Thoracic aorta (tissue), 2 donors: ENCODE measurements at places on chromosomes 16 and 17. TPM values are rescaled to one million over a fixed set of nuclear protein-coding genes. Genes with fewer than 3 reads are reported as not detected.

DNA sequence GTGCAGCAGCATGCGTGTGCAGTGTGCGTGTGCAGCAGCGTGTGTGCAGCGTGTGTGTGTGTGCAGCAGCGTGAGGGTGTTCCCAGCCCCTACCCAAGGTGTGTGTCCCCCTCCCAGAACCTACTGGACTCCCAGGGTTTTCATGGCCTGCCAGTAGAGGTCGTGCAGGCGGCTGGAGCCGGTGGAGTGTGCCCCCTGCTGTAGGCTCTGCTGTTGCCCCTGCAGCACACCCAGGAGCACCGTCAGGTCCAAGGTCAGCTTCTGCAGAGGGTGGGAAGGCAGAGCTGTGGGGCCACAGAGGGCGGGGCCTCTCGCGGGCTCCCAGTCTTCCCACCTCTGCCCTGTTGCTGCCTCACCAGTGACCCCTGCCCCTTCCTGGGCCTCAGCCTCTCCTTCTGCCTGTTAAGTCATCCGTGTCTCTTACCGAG lies 14.9 kb downstream of the MYBBP1A start:
- no peak for DNase-seq

DNA sequence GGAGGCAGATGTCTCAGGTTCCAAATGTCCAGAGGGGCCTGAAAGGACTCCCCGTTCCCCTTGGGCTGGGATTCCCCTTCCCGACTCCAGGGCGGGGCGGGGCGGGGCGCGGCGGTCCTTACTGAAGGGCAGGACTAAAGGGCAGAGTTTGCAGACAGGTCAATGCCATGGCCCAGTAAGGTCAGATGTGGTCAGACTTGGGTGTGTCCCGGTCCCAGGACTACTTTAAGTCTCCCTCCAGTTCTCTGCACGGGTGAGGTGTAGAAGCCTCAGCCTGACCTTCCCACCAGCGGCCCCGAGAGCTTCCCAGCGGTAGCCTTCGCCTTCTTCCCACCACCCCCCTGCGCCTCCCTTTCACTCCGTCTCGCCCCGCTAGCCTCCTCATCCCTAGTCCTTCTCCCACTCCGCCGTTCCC lies 532 bp downstream of the KDM6B start:
- DNase-seq: no peak

DNA sequence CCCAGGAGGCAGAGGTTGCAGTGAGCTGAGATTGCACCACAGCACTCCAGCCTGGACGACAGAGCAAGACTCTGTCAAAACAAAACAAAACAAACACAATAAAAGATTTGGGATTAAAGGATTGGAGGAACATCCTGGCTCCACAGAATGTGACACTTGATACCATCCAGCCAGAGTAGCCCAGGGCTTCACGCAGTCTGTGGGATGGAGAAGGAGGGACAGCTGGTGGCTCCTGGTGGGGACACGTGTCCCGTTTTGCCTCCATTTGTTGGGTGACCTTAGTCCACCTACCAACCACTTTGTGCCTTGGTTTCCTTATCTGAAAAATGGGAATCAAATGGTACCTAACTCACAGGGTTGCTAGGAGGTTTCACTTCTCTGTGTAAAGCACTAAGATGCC lies 12.4 kb upstream of the CYB561 start:
- no peak for DNase-seq

DNA sequence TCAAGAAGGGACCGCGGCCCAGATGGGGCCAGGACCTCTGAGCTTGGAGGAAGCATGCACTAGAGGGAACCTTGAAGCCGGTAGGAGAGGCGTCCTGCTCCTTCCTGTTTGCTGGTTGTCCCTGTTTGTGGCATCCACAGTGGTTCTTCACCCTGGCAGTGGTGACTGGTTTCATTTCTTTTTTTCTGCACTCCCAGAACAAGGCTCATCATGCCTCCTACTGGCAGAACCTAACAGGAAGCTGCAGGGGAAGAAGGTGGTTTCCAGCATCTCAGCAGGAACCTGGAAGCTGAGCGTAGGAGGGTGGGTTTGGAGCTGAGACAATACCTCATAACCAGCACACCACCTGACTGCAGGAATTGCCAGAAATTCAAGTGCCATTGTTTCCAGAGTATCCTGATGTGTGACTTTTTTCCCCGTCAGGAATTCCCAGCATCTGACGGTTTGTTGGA lies 5.8 kb downstream of the TMEM231 start:
- no peak for DNase-seq

DNA sequence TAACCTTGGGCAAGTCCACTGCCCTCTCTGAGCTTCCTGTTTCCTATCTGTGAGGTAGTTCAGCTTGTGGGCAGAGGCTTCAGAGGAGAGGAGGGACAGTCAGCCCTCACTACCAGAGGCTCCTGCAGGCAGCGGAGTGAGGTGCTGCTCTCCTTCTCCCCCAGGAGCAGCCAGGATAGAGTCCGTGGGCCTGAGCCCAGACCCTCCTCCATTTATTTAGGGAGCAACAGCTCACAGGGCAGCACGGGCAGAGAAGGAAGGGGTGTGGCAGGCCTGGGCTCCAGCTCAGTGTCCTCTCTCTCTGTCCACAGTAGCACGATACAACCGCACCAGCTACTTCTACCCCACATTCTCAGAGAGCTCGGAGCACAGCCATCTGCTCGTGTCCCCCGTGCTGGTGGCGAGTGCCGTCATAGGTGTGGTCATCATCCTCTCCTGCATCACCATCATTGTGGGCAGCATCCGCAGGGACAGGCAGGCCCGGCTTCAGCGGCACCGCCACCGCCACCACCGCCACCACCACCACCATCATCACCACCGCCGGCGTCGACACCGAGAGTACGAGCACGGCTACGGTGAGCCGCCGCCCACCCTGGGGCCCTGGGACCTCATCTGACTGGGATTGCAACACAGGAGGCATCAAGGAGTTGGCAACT lies 42.3 kb downstream of the BEAN1 start:
- DNase-seq: no peak

DNA sequence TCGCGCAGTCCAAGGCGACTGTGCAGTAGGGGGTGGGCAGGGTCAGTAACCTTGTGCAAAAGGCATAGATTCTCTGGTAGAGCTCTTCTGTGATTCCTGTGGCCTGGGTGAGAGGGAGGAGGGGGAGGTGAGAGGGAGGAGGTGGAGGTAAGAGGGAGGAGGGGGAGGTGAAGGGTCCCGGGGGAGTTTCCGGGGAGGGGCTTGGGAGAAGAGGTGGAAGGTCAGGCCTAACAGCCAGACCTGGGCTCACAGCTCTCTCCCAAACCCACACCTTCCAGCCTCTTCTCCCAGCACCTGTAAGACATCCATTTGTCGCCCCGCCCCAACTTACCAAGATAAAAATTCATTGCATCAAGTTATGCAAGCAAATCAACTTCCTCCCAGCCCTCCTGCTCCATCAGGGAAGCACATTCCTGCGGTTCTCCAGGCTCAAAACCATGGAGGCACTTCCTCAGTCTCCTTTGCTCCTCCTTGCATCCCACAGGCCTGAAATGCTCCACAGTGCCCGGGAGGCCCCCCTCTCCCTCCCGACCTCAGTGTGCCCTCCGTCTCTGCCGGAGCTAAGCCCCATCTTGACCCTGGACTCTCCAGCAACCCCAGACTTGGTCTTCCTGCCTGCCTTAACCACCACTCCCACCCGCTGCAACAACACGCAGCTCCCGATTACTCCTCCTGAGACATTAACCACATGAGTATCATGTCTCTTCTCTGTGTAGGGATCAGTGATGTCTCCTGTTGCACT lies 30.5 kb downstream of the PIK3R6 start:
- no peak for DNase-seq

GRCh38 chr17:79742951-79743476 lies 12.3 kb downstream of the ENPP7 start:
- no peak for DNase-seq

DNA sequence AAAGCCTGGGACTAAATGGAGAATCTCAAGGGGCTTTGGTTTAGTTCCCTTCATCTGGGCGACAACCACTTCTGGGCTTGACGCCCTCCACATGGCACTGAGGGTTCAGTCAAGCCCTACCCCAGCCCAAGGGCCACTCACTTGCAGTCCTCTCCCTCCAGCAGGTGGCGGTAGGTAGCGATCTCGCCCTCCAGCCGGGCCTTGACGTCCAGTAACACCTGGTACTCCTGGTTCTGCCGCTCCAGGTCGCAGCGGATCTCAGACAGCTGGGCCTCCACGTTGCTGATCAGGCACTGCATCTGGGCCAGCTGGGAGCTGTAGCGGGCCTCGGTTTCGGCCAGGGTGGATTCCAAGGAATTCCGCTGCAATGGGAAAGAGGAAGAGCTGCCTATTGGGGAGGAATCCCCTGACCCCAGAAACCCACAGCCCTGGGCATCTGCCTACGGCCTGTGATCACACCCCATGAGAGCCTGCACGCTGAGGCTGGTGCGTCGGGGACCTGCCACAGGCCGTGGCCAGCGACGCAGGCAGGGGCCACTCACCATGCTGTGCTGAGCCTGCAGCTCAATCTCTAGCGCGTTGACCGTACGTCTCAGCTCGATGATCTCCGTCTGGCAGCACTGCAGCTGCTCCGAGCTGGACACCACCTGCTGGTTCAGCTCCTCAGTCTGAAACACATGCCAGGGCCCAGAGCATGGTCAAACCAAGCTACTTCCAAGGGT lies 2.7 kb downstream of the KRT36 start:
- DNase-seq: no peak

GRCh38 chr17:63495491-63495890 lies 18.6 kb downstream of the ACE start:
- DNase-seq: no peak

GRCh38 chr17:36506831-36507230 lies 20.4 kb downstream of the ZNHIT3 start:
- no peak for DNase-seq

DNA sequence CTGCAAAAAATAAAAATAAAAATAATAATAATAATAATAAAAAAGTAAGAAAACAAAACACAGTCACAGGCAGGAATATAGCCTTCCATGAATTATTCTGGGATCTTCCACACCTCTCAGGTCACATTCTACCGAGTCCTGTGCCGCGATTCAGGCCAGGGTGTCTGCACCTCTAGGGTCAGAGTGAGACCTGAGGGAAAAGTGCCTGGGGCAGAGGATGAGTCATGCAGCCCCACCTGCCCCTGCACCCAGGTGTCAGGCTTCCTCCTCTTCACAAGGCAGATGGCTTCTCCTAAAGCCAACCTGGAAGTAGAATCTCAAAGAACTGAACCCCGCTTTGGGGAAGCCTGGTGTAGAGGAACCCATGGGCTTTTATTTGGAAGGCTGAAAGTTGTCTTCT lies 283.7 kb downstream of the CPPED1 start:
- DNase-seq: no peak

DNA sequence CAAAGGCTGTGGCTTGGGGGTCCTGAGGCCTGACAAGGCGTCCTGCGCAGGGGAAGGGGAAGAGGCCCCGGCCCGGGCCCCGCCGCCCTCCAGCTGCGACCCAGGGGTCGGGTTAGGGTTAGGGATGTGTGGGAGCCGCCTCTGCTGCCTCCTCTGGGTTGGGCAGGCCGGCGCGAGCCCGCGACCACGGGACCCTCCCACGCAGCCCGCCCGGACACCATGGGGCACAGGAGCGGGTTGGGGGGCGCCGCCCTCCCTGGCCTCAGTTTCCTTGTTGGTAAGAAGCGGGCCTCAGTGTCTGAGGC lies 386 bp downstream of the CIAO3 start:
- no peak for DNase-seq

DNA sequence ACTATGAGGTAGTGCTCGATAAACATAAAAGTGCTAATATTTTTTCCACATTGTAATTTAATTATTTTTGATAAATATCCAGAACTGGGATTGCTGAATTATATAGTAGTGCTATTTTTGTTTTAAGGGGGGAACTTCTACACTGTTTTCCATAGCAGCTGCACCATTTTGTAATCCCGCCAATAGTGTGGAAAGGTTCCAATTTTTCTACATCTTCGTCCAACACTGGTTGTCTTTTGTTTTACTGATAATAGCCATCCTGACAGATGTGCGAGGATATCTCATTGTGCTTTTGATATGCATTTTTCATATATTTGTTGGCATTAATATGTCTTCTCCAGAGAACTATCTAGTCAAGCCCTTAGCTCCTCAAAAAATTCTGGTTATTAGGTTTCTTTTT lies 259.6 kb upstream of the KCNJ16 start:
- DNase-seq: no peak

DNA sequence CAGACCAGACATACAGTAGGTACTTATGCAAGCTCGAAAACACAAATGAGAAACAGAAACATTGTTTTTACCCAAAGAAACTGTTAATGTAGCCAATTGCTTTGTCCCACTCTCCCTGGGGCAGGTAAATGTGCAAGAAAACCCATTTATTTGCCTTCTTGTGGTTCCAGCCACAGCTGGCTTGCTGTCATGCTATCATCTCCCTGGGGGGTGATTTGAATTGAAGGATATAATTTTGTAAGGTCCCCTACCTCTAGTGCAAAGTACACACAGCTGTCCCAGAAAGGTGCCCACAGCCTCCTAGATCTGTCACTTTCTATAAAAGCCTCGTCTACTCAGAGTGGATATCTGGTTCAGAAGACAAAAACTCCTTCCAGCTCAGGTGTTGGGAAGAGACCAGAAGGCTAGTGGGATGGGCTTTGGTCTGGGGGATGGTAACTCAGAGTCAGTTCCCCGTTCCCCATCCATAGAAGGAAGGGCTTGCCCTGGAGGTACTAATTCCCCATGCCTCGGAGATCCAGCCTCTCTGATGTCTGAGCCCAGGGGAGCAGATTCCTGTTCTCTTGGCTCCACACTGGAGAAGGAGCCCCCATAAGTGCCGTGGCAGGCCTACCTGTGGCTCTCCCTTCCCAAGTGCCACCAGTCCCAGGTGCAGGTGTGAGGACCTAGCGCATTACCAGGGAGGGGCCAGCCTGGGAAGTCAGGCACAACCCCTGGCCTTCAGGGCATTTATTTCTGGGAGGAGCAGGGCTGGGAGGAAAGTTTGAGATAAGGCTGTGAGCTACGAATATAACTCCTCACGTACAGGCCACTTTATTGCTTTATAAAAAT lies 2.4 kb upstream of the PRR15L start:
- no peak for DNase-seq

The ZNF213 gene
- 16.2 TPM for total RNA-seq

DNA sequence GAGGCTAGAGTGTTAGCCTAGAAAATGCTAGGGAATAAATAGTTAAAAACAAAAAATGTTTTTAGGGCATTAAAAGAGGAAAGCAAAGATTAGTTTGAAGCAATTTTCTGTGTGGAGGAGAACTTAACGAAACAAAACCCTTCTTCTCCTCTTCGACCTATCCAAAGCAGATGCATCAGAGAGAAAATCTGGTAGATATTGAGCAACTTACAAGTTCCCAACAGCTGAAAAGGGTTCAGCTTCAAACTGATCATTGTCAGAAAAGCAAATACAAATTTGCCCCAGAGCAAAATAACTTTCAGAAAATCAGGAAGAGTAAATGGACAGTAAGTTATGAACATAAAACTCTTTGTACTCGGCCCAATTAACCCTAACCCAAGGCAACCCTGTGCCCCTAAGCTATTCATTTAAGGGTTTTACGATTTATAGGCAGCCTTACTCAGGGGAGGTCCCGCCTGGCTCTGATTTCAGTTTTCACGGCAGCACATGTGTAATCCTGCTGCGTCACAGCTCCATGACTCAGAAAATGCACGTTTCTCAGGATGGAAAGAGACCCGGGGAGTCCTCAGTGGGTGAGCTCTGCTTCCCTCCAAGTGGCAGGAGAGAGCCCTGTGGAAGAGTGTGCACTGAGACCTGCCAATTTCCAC lies 405.7 kb upstream of the SALL1 start:
- no peak for DNase-seq

- no peak for DNase-seq
Observed at GRCh38 chr16:7716660-7717550, 384.3 kb downstream of the RBFOX1 start.

The OTOA gene
- not detected for total RNA-seq

GRCh38 chr17:27545562-27546229 lies 85.3 kb upstream of the LGALS9 start:
- no peak for DNase-seq
